Kidney capillary endothelial cell (primary cell): ENCODE measurements at places on chromosomes 6 and 20.
A peak's percentile ranks its signal among the peaks of the same experiment; 100 is the strongest.

DNA sequence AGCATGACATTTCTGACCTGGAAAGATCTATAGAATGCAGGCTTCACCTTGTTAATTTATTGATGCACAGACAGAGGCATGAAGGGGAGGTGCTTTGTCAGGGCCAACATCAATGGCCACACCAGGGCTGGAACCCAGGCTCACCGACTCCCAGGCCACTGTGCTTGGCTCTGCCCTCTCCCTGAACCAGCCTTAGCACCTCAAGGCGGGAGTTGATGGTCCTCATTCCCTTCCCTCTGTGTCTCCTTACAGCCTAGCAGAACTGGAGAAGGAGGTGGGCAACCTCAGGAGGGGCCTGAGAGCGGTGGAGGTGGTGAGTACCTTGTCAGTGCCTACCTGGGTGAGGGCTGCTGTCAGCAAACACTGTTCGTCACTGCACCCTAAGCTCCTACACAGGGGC is 35.6 kb downstream of the MOCS1 start:
- DNase-seq: no peak

DNA sequence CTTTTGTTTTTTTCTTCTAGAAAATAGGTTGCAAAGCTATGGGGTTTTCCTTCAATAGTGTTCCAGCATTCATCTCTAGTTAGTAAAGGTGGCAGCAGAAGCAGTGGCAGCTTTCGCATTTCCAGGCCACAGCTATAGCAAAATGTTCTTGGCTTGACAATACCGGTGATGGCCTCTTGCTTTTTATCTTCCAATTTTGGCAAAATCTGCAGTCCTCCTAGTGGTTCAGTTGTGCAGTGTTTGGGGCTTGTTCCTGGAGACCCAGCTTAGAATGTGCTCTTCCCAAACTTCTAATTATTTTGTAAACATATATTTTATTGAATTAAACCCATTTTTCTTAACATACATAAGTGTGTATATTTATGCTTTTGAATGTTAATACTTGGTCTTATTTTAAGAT is 370.6 kb upstream of the MAN1A1 start:
- DNase-seq: no peak

GRCh38 chr6:64104051-64104450 is 468.4 kb downstream of the PHF3 start:
- no peak for DNase-seq

DNA sequence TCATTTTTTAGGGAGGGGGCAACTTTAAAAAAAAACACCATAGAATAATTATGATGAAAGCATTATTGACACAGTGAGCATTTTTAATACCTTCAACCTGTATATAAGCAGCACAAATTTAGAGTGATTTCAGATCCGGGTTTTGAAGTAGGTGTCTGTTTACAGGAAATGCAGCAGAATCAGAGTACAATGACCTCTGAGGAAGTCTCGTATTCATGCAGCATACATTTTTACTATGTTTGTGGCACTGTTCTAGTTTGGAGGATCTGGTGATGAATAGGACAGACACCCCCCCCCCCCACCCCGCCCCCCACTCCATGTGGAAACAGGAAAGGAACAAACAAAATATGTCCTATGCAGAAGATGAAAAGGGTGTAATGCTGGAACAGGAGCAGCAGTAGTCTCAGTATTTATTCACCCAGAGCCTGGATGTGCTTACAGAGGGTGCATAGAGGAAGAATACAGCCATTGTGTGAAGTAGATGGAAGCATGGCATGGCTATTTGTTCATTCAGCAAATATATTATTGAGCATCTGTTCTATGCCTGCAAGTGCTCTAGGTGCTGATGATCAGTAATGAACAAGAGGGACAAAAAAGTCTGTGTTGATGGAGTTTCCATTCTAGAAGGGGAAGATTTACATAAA is 19.7 kb downstream of the VAPB start:
- DNase-seq: peak; percentile 39

GRCh38 chr6:87182321-87182720 is 27.0 kb downstream of the ZNF292 start:
- no peak for DNase-seq

GRCh38 chr6:90253631-90254030 is 43.0 kb downstream of the BACH2 start:
- DNase-seq: no peak

DNA sequence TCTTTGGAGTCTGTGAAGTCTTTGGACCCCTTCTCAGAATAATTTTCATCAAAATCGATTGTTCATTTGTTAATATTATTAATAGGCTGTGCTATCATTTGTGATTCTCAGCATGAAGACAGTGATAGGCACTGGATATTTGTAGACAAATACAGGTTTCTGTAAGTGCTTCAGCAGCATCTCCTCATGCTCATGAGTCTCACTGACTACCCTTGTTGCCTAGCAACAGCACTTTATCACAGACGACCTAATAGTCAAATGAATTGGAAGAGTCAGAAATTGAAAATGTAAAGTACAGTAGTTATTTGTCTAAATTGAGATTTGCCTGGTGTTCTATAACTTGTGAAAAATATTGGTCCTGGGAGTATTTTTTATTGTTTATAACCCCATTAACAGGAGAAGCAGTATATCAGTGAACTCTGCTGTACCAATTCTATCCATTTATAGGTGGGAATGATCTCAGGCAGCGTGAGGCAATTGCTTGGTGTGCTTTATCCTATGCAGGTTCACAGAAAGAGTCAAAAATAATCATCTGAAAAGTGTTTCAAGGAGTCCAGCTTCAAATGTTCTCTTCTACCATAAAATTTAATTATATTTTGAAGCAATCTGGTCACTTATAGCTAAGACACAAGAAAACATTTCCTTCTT is 684.6 kb downstream of the RFPL4B start:
- no peak for DNase-seq

DNA sequence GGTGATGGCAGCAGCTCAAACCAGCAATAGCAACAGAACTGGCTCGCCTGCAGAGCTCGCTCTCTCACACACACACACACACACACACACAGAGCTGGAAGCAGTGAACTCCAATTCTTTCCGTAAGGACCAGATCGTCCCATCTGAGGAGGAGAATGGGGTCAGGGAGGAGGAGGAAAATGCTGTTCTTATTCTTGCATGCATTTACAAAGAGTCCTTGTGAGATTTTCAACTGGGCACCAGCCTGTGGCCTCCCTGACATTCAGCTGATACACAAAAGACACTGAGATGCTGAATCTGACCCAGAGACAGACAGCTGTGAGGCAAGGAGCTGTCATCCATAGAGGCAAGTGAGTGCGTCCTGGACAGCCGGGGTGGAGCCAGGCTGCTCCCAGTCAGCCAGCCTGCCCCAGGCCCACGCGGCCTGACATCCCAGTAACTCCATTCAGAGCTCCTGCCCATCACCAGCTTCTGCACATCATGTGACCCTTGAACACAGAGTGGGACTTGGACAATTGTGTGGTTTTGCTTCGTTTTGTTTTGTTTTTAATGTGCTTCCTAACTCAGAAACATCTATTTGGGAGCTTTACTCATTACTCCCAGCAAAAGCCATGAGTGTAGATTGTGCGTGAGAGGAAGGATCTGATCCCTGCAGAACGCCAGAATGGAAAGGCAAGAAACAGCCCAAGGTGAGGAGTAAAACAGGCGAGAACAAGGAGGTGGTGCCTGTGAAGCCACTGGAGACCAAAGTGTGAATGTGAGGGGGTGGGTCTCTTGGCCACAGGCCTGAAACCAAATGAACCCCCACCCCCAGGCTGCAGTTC is 2.1 kb downstream of the SERPINB9 start:
- peak; percentile 31 for DNase-seq

GRCh38 chr20:21436205-21436604 is 38.9 kb upstream of the NKX2-4 start:
- DNase-seq: peak; percentile 88

DNA sequence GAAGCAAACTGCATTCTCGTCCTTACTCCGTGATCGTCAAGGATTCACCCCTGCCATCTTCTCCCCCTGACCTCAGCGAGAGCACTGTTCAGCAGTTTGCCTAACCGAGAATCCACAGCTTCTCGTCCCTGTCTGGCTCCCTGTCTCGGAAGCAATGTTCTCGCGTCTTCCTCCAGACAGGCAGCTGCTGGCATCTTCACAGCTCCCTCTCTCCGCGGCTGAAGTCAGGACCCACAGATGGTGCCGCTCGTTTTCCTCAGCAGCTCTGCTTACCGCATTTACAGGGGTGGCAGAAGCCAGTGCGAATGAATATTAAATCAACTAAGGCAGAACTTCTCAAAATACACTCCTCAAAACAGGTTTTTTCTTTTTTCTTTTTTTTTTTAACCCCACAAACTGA is 18.9 kb upstream of the SLC22A2 start:
- no peak for DNase-seq

DNA sequence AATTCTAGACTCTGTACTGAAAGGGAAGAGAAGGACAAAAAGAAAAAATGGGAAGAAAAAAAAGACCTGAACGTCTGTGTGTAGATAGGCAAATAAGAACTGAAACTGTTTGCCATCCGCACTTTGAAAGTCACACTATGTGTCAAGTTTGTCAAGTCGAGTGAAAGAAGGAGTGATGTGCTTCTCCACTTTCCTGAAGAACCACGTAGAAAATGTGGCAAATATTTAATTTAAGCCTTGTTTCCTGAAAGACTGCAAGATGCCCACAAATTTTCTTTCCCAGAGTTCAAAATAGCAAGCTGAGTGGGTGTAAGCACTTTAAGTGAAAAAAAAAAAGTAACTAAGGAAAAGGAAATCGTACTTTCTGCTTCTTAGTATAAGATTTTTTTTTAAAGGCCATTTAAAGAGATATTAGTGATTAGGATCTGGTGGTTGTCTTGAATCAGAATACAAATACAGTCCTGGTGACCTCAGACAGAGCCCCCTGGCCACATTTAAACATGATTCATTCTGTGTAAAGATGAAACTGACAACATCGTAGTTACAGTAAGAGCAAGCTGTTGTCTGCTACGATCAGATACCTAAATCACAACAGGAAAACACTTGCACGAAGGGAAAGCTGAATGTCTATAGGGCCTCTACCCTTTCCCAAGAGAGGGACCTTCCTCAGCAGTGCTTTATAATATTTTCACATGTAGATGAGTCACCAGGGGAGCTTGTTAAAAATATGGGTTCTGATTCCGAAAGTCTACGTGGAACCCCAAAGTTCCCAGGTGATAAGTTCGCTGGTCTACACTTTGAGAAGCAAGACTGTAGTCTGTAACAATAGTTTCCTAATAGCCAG is 102.3 kb downstream of the HIVEP2 start:
- peak; percentile 46 for DNase-seq

DNA sequence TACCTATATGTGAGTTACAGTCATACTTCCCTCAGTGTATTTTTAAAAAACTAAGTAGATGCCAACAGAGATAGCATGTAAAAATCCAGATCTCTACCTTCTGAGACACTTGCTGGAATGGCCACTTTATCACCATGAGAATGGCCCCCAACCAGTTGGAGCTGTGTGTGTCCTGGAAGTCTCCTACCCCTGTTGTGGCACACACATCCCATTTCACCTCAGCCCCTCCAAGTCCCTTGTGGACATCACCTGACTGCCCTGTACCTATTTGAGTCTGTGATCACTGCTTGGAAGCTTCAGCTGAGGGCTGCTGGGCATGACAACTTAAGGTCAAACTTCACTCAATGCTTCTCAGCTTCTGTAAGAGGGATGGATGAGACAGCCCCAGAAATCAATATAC is 24.1 kb downstream of the MOCS1 start:
- DNase-seq: no peak

DNA sequence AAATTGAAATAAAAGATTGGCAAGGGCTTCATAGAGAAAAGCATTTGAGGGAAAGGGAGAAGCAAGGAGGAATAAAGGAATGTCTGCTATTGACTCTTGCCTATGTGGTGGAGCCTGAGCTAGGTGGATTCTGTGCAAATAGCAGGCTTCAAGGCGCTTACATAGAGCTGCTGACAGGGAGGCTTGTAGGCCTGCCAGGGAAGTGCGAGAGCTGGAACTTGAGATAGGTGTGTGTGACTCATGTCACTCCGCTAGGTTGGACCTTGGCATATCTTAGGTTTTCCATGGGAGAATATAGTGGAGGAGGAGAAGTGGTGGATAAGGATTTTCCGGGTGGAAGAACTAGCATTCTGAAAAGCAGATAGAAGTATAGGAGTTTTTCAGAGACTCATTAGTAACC is 14.0 kb downstream of the SNRNP48 start:
- DNase-seq: no peak

- no peak for DNase-seq
Measured at GRCh38 chr6:122511193-122511924, 39.8 kb upstream of the SERINC1 start.

DNA sequence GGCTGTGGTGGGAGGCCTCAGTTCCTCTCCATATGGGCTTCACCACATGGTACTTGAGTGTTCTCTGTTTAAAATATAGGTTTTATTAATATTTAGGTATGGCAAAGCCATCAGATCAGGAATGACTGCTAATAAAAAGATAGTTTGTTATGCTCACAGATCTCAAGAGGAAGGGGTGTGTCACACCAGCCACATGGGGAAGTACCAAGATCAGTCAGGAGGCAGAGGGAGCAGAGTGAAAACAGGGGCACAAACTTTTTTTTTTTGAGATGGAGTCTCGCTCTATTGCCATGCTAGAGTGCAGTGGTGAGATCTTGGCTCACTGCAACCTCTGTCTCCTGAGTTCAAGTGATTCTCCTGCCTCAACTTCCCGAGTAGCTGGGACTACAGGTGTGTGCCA is 92.1 kb upstream of the GCM1 start:
- DNase-seq: no peak

GRCh38 chr6:5525209-5525608 is 263.9 kb downstream of the FARS2 start:
- DNase-seq: no peak

DNA sequence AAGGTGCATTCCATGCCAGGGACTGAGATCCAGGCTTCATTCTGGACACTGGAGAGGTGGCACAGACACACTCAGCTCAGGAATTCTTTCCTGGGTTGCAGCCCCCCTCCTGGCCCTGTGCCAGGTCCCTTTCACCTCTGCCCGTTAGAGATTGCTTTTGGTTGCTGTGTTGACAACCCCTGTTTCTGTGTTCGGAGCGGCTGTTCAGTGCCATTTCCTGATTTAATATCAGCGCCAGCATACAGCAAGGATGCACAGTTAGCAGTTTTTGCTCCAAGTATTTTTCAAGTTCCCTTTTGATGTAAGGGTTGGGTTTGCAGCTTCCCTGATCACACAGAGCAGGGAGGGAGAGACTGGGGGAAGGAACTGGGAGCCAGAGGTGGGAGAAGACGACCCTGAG is 8.5 kb upstream of the MAFB start:
- DNase-seq: no peak

- DNase-seq: no peak
Measured at GRCh38 chr6:43768983-43769525, 957 bp upstream of the VEGFA start.

- DNase-seq: no peak
Measured at GRCh38 chr6:68632734-68633133, 2.3 kb upstream of the ADGRB3 start.

GRCh38 chr6:30591008-30591407 is 19.8 kb downstream of the ABCF1 start:
- DNase-seq: no peak

GRCh38 chr6:168093634-168094033 is 14.6 kb upstream of the FRMD1 start:
- no peak for DNase-seq

DNA sequence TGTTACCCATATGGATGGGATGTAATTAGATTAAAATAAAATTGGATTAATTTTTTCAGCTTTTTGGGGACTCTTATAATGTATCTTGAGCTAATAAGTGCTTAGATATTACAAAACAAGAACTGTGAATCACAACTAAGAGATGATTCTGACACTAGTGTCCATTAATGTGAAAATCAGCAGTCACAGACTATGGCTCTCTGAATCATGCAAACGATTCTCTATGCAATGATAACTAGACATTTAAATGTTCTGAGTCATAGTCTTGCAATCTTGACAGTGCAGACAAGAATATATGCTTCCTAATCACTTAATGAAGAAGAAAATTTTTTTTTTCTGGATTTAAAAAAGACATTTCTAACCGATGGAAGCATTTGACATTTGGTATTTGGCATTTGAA is 82.2 kb upstream of the OPRM1 start:
- DNase-seq: no peak
